Activated CD4-positive, alpha-beta memory T cell treated with anti-CD3 and anti-CD28 coated beads for 36 hours (primary cell): ENCODE measurements at places on chromosomes 3 and 15. TPM values are rescaled to one million over a fixed set of nuclear protein-coding genes. Genes with fewer than 3 reads are reported as not detected.
A peak's percentile ranks its signal among the peaks of the same experiment; 100 is the strongest.

GRCh38 chr3:136194409-136195257 lies 1.5 kb downstream of the MSL2 start:
- H3K4me1 ChIP-seq = peaks cover 36% of the 10 kb centered on the region
- H3K4me3 ChIP-seq = peak overlapping the region; percentile 95
- H3K27me3 ChIP-seq = peaks cover 3% of the 10 kb centered on the region
- H3K36me3 ChIP-seq = peaks cover 40% of the 10 kb centered on the region

DNA sequence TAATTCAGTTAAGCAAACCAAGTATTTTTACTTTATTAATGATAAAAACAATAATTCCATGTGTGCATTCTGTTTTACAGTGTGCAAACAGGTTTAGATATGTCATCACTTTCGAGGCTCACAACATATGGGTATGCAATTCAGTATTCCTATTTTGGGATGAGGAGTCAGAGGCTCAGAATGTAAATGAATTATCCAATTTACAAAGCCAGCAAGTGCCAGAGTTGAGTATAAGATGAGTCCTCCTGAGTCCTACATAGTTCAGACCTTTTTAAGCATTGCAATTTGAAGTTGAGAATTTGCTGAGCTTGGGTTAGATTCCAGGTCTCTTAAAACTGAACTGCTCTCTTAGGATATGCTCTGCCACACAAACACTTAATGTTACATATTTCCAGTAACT lies 424.2 kb upstream of the ROBO2 start:
- no peak overlapping the region for H3K4me3 ChIP-seq
- no peaks in the 10 kb centered on the region for H3K27me3 ChIP-seq
- H3K27ac ChIP-seq = no peak overlapping the region
- no peaks in the 10 kb centered on the region for H3K36me3 ChIP-seq
- no peaks in the 10 kb centered on the region for H3K4me1 ChIP-seq

GRCh38 chr3:192220915-192221314 lies 506.4 kb downstream of the FGF12 start:
- no peaks in the 10 kb centered on the region for H3K27me3 ChIP-seq
- no peaks in the 10 kb centered on the region for H3K36me3 ChIP-seq
- no peak for DNase-seq
- no peak overlapping the region for H3K27ac ChIP-seq
- no peak overlapping the region for H3K4me3 ChIP-seq
- no peaks in the 10 kb centered on the region for H3K4me1 ChIP-seq

- H3K4me1 ChIP-seq = no peaks in the 10 kb centered on the region
- no peak overlapping the region for H3K27ac ChIP-seq
- H3K4me3 ChIP-seq = no peak overlapping the region
- no peak for DNase-seq
- H3K36me3 ChIP-seq = no peaks in the 10 kb centered on the region
Observed at GRCh38 chr3:178827285-178827856, 244.2 kb downstream of the ZMAT3 start.

GRCh38 chr3:153287017-153287416 lies 125.0 kb downstream of the RAP2B start:
- no peak overlapping the region for H3K4me3 ChIP-seq
- H3K4me1 ChIP-seq = peaks cover 62% of the 10 kb centered on the region
- no peaks in the 10 kb centered on the region for H3K36me3 ChIP-seq
- no peaks in the 10 kb centered on the region for H3K27me3 ChIP-seq

DNA sequence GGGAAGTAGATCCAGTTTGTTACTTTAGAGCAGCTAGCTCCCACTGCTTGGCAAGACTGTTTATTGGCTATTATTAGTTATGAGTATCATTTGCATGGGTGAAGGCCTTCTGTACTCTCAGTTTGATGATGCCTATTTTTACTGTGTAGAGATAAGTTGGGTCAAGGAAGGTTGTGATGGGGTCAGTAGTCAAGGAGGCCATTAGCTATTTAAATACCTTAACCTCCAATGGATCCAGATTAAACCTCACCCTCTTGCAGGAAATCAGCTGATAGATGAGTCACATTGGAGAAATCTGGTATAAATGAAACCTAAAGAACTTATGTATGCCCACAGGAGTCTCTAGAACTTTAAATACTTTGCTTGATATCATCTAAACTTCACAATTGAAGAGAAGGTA lies 45.0 kb downstream of the THBS1 start:
- H3K4me1 ChIP-seq = peaks cover 83% of the 10 kb centered on the region
- H3K4me3 ChIP-seq = no peak overlapping the region
- H3K36me3 ChIP-seq = peaks cover 11% of the 10 kb centered on the region

- H3K27me3 ChIP-seq = no peaks in the 10 kb centered on the region
- no peaks in the 10 kb centered on the region for H3K36me3 ChIP-seq
- no peak overlapping the region for H3K27ac ChIP-seq
- no peak for DNase-seq
- peaks cover 5% of the 10 kb centered on the region for H3K4me1 ChIP-seq
Observed at GRCh38 chr3:127802606-127803005, 19.7 kb downstream of the MGLL start.

GRCh38 chr3:105093371-105094252 lies 273.1 kb upstream of the ALCAM start:
- no peaks in the 10 kb centered on the region for H3K36me3 ChIP-seq
- H3K27me3 ChIP-seq = no peaks in the 10 kb centered on the region
- no peak overlapping the region for H3K4me3 ChIP-seq
- no peak for DNase-seq
- H3K4me1 ChIP-seq = no peaks in the 10 kb centered on the region

GRCh38 chr3:10395196-10395595 lies 74.3 kb upstream of the SEC13 start:
- no peak overlapping the region for H3K4me3 ChIP-seq
- H3K36me3 ChIP-seq = no peaks in the 10 kb centered on the region
- DNase-seq = no peak
- H3K4me1 ChIP-seq = peaks cover 42% of the 10 kb centered on the region
- H3K27ac ChIP-seq = no peak overlapping the region

Gene RARRES1
- not detected for total RNA-seq

Gene MOBP
- not detected for total RNA-seq

Gene PARP6
- total RNA-seq = 42.8 TPM

Gene PARP15
- total RNA-seq = 11.0 TPM

Gene STX19
- total RNA-seq = not detected

Gene PLOD2
- total RNA-seq = 0.38 TPM
